H7 (cell line): ENCODE measurements at places on chromosomes 3 and 15.

DNA sequence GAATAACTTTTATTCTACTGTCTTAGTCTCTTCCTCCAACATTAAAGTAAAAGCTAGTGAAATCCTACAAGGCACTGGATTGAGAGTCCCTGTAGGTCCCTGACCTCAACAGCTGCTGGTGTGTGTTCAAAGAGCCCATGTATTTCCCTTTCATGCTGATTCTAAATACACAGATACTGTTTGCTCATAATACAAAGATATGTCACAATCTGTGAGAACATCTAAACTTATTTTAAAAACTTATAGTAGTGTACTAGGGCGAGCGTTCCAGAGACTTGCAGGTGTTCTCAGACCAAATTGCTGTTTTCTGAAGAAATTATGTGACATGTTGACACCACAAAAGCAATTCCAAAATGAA, 145.9 kb upstream of the LIPC start:
- DNase-seq = no peak

DNA sequence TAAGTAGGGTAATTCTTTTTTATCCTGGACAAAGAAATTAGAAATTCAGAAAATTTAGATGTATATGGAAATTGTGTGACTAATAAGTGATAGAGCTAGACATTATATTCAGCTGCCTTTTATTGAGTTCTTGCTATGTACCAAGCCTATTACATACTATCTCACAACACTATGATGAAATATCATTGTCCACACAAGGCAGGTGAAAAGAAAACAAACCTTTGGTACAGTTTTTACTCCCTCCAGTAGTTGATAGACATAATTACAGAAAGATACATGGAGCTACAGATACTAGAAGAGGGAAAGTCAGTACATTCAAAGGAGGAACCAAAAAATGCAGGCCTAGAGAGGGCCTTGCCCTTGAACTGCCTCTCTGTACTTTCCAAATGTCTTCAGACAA, 4.8 kb downstream of the IQCH start:
- no peak for DNase-seq

DNA sequence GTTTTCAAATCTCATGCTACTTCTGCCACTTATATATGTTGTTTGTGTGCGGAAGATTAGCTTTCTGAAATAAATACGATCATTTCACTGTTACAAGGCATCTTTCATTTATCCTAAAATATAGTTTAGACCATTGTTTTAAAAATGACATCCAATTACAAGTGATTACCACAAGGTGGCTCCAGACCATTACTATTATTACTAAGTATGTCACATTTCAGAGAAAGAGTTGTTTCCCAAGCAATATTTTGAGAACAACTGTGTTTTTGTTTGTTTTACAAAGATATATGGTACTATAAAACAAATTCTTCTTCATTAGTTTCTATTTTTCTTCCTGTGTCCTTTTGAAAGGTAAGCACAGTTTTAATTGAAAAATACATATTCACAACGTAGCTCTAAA, 136.0 kb upstream of the RAP2B start:
- DNase-seq = no peak

DNA sequence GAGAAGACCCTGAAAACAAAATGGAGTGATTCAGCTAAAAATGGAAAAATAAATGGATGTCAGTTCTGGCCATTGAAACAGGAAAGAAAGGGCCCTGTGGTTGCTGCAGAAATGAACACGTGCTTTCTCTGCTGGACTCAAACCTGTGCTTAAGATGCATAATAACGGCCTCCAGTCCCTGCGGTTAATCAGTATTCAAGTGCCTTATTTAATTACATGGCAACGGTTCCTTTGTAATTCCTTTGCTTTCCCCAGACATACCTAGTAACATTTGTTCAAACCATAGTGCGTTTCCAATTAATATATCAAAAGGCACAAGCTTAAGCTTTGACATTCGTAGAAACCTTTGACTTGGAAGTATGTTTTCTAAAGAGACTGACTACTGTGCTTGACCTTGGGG, 428.3 kb downstream of the GABRG3 start:
- DNase-seq = peak; percentile 13
